Prostate gland (tissue), 2 donors: ENCODE measurements at places on chromosomes 16 and 17.
A peak's percentile ranks its signal among the peaks of the same experiment; 100 is the strongest.

DNA sequence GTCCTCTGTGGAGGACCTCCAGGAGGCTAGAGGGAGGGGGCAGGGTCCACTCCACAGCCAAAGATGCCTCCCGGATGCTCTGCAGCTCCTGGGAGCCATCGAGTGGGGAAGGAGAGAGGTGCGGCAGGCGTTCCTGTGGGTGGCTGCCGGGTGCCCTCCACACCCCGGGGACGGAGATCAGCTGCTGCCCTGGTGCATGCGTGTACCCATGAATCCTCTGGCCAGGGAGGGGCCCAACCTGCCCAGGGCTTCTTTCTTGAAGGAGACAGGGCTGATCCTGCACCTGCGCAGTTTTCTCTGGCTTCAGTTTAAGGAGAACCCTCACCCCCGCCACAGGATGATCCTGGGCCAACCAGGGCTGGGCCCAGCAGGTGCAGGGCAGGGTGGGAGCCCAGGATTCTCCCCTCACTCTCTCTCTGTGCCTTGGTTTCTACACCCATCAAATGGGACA is 33.5 kb upstream of the DOC2B start:
- DNase-seq = no peak

- DNase-seq = no peak
These were observed 109.9 kb downstream of the AIPL1 start for GRCh38 chr17:6325051-6325450.

DNA sequence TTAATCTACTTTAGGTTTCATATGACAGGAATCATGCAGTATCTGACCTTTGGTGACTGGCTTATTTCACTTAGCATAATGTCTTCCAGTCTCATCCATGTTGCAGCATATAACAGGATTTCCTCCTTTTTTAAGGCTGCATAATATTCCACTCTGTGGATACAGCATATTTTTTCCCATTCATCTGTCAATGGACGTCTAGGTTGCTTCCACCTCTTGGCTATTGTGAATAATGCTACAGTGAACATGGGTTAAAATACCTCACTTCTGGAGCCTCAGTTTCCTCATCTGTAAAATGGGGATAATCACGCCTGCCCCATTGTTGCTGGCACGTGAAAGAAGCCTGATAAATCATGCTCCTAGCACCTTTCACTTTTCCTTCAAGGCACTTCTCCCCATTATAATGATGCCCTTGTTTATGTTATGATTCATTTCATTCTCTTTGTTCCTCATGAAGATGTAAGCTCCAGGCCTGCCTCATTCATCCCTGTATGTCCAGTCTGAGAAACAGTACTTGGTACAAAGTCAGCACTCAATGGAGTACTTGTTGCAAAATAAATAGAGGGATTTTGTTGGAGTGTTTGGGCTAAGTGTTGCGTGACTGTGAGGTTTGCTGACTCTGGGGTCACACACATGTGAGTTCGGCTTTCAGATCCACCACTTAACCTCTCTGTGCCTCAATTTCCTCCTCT is 59.6 kb downstream of the ABAT start:
- no peak for DNase-seq

DNA sequence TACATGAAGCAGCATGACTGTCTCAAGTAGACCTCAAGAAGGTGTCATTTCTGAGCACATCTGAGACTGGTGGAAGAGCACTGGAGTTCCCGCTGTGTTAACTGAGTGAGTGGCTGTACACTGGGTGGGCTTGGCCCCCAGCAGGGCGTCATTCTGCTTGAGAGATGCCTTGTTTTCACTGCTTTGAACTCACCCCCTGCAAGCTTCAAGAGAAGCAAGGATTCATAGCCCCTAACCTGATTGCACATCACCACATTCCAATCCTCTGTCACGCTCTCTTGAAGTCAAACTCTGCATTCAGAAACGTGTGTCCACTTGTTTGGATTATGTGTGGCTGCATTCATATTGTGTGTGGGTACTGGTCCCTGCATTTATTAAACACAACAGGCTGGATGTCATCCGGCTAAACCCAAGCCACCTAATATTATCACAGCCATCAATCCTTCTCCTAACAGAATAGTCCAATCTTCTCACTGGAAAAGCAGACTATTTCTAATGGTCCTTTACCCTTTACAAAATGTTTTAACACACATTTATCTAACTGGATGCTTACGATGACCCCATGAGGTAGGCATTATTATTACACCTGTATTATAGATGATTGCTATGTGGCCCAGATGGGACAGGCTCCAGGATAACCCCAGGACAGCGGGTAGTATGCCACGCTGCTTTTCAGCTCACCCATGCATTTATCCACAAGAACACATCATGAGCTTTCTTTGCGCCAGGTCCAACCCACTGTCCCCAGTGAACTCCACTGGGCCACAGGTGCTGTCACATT is 76.3 kb downstream of the USP31 start:
- no peak for DNase-seq

GRCh38 chr17:9755083-9755482 is 36.3 kb downstream of the DHRS7C start:
- no peak for DNase-seq

DNA sequence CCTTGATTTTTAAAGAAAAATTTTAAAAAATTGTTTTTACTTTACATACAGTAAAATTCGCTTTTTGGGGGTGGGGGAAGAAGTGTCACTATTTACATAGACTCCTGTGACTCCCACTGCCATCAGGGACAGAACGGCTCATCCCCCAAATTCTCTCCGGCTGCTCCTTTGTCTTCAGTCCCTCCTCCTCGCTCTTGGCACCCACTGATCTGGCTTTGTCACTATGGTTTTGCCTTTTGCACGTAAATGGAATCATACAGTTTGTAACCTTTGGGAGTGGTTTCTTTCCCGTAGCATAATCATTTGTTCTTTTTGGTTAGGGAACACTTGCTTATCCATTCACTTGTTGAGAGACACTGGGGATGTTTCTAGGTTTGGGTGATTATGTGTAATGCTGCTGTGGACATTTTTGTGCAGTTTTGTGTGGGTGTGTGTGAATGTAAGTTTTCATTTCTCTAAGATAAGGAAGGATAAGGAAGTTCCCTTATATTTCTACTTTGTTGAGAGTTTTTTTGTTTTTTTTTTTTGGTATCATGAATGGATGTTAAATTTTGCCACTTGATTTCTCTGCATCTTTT is 27.4 kb downstream of the RAB11FIP4 start:
- DNase-seq = no peak

GRCh38 chr16:27928542-27928941 is 135.0 kb downstream of the GSG1L start:
- no peak for DNase-seq

DNA sequence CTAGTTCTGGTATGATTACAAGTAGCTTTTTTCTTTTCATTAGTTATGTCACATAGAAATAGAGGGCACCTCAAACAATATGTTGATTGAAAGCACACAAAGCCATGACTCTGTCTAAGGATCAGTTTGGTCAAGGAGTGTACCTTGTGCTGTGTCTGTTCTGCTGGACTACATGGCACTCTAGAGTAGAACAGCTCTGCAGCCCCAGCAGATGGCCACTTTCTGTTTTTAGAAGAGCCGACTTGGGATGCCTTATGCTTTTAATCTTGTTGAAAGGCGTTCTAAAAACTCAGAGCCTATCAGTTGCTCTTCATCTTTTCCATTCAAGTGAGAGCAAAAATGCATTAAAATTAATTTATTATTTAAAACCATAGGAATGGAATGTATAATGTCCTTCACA is 49.3 kb upstream of the CA10 start:
- DNase-seq = no peak

- DNase-seq = peak; percentile 71
These were observed 552.3 kb downstream of the TOX3 start for GRCh38 chr16:51994597-51994996.

DNA sequence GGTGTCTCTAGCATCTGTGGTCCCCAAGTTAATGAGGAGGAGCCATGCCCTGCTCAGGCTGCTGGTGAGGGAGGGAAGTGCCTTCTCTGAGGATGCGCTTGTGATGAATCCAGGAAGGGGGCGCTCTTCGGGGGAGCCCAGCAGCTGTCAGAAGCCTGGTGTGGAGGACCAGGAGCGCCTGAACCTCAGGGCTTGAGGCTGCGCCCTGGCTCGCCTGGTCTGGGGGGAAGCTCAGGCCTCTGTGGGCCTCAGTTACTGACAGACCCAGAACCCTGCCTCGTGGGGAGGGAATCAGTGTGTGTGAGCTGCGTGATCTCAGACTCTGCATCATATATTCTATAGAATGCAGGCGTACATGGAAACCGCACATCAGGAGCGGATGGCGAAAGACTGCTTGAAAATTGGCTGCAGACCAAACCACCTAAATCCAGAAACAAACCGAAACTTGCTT is 126.1 kb downstream of the SEC14L1 start:
- no peak for DNase-seq

- no peak for DNase-seq
These were observed 112.2 kb downstream of the CMIP start for GRCh38 chr16:81556715-81557284.

DNA sequence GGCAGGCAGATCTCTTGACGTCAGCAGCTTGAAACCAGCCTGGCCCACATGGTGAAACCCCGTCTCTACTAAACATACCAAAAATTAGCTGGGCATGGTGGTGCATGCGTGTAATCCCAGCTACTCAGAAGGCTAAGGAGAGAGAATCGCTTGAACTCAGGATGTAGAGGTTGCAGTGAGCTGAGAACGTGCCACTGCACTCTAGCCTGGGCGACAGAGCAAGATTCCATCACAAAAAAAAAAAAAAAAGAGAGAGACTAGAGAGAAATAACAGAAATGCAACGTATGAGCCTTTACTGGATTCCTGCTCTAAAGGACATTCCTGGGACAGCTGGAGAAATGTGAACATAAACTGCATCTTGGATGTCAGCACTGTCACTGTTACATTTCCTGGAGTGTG is 10.8 kb downstream of the IFT140 start:
- no peak for DNase-seq

GRCh38 chr16:74954763-74955162 is 30.2 kb downstream of the WDR59 start:
- DNase-seq = no peak

DNA sequence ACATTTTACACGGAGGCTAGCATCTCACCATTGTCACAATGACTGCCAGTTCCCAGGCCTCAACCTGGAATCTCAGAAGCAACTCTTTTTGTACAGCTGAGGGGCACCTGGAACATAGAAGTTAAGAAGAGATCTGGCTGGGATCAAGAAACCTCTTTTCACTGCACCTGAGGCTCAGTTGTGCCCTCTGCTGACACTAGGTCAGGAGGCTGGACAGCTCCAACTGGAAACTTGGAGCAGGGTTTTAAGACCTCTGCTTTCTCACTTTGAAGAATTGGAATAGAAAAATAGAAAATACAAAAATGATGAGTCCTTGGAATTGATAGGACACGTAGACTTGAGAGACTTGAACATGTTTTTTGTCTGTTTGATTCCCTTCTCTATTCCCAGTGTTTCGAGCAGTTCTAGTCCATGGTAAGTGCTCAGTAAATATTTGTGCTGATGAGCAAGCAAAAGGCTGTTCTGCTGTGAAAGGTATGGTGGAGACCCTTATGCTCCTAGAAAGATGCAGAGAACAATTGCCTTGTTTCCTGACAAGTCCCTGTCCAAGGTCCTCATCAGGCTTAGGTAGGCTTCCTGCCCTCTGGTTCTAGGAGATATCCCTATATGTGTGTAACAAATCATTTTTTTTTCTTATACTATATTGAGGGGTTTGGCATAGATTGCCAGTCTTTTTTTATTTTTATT is 13.6 kb upstream of the PPM1D start:
- no peak for DNase-seq

- DNase-seq = peak; percentile 32
These were observed 652 bp upstream of the SLC25A19 start for GRCh38 chr17:75289832-75290337.

DNA sequence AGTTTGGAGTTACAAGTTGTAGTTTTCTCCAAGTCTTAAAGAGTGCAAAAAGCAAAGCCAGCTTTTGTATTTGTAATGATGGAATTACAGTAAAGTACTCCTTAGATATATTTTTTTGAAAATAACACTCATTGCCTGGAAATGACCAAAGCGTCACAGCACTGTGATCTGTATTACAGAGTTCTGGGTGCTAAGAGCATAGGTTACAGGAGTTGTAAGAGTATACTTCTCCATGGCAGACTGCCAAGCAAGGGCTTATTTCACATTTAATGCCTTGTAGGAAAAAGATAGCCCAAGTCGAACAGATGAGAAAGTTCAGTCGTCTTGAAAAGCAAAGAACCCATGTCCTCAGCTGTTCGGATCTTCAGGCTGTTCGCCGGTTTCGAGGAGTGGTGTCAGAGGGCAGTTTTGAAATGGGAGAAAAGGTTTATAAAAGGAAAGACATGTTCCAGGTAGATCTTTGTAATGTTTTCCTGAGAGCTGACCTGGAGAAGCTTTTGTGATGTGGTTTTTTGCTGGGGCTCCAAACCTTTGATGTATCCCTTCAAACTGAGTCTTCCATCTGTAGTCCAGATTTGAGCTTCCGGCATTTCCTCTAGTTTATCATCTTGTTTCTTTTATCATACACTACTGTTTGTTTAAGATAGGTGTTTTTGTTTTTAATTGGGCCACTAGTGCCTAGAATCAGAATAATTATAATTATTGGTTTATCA is 41.3 kb downstream of the ERCC4 start:
- DNase-seq = no peak

DNA sequence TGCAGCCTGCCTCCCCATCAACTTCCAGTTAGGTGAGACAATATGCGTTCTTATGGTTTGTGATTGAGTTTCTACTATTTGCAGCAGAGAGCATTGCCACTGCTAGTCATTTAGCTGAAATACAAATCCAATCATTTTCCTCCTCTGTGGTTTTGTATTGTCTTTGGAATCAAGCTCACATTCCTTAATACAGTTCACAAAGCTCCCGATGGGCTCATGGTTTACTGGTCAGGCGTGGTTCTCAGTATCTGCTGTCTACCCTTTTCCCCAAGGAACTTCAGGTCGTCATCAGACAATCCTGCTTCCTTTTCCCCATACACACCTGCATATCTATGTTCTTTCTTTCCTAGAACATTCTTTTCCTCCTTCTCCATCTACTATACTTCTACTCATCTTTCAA is 69.6 kb upstream of the GAS7 start:
- DNase-seq = no peak

GRCh38 chr17:65910836-65911235 is 281.1 kb downstream of the CEP112 start:
- no peak for DNase-seq

DNA sequence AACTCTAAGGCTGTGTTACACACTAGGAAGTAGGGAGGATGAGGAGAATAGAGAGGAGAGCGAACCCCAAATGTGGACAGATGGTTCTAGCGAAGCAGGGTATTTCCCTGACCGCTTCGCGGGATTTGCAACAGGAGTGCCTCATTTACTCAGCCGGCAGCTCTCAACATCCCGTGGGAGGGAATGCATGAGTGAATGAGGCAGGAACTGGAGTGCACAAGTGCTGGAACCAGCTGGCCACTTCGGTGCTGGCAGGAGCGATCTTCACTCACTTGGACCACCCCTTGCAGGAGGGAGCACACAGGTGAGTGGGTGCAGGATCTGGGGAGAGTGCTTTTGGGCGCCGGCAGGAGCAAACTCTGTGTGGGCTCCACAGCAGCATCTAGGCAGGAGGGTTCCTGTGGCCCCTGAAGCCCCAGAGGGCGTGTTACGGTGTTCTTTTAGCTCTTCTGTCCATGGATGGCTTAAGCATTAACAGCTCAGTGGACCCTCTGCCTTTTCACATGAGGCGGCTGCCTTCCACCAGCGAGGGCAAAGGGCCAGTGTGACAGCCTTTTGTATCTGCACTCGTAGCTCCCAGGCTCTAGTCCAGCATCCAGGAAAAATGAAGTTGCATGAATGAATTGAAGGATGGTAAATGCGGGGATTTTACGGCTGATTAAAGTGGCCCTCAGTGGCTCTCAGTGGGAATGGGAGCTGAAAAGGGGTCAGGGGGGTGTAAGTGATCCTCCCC is 17.4 kb upstream of the ZNHIT3 start:
- no peak for DNase-seq

- no peak for DNase-seq
These were observed 185.2 kb downstream of the SOX9 start for GRCh38 chr17:72306037-72306436.
